Mucosa of gallbladder (tissue), 1 donor: ENCODE measurements at places on chromosomes 11 and 22.
A peak's percentile ranks its signal among the peaks of the same experiment; 100 is the strongest.

GRCh38 chr11:75530577-75530976 is 4.8 kb upstream of the GDPD5 start:
- no peak for DNase-seq

DNA sequence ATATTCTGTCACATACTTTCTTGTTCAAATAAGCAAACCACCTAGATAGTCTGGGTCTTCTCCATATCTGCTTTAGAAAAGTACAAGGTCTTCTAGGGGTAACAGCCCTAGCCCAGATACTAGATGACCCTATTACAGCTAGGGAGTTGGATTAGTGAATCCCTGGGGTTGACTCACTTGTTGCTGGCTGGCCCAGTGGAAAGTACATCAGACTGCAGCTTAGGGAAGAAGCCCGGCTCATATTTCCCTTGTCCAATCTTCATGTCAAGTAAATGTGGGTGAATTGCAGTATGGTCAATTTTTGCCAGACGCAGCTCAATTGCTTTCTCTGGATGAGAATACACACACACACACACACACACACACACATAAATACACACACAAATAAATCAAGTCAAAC is 79.1 kb upstream of the SCUBE2 start:
- no peak for DNase-seq

DNA sequence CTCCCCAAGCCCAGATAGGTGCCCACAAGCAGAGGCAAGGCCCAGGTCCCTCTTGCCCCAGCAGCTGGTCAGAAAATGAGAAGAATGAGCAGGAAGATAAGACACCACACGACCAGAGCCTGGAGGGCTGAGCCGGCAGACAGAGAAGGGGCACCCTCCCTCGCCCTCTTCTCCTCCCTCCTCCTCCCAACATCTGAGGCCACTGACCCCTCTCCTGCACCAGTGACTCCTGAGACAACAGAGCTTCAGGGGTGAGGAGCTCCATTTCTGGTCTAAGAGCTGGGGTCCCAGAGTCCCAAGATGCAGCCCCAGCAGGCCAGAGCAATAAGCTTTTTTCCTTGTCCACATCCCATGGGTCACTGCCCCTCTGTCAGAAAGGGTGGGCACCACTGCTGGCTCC is 159.2 kb downstream of the TRIM29 start:
- DNase-seq = no peak

- no peak for DNase-seq
Measured at GRCh38 chr11:66789097-66789890, 53.9 kb upstream of the RCE1 start.

- DNase-seq = no peak
Measured at GRCh38 chr11:57547854-57548377, 10.5 kb downstream of the SMTNL1 start.

GRCh38 chr11:20213790-20214189 is 53.5 kb upstream of the DBX1 start:
- no peak for DNase-seq

DNA sequence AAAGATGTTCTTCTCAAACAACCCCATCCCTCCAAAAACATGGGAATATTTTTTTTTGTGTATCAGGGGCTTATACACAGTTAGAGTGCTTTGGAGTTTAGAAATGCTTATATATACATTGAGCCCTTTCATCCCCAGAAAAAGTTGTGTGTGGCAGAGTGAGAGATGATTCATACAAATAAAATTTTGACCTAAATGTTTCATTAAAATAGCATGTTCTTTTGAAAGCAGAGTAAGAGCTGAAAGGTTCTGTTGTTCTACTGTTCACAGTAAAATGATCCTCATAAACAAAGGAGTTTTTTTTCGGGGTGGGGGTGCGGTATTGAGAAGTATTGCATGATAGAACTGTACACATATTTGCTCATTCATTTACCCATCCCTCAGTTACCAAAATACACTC is 512.4 kb downstream of the DLG2 start:
- DNase-seq = no peak

DNA sequence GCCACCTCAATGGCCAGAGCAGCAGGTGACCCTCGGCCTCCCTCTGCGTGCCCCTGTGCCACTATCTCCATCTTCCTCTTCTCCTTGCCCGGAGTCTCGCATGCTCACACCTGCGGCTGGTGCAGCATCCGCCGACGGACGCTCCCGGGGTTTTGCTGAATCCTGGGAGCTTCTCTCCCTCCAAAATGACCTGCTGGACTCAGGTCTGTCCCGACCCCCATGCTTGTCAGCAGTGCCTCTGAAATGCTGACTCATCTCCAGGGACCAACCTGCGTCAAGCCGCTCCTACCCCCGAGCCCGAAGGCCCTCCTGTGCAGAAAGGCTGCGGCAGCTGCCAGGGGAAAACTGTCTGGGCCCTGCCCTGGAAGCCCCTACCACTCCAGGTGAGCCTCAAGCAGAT is 58.4 kb downstream of the CELSR1 start:
- no peak for DNase-seq

- DNase-seq = no peak
Measured at GRCh38 chr11:45269678-45270077, 16.5 kb downstream of the SYT13 start.

GRCh38 chr11:1304380-1304779 is 5.1 kb downstream of the TOLLIP start:
- peak; percentile 79 for DNase-seq

- DNase-seq = no peak
Measured at GRCh38 chr22:20672082-20672424, 101.9 kb upstream of the SERPIND1 start.

DNA sequence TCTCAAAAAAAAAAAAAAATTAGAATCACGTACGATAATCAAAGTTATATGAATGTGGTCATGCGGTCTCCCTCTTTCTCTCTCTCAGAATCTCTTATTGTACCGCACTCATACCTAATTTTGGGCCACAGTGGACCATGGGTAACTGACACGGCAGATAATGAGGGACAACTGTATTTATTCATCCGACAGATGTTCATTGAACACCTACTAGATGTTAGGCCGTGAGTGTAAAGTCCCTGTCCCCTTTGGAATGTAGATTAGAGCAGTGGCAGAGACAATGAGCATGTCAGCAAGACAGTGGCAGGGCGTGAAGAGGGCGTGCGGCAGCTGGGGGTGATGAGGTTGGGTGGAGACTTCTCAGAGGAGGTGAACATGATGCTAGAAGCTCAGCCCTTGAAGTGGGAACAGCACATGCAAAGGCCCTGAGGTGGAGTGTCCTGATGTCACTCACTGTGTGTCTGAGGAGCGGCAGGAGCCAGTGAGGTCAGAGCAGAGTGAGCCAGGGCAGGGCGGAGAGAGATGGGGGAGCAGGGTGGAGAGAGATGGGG is 25.1 kb downstream of the CACNA1I start:
- no peak for DNase-seq

GRCh38 chr22:25449781-25450317 is 114.6 kb upstream of the GRK3 start:
- DNase-seq = no peak

DNA sequence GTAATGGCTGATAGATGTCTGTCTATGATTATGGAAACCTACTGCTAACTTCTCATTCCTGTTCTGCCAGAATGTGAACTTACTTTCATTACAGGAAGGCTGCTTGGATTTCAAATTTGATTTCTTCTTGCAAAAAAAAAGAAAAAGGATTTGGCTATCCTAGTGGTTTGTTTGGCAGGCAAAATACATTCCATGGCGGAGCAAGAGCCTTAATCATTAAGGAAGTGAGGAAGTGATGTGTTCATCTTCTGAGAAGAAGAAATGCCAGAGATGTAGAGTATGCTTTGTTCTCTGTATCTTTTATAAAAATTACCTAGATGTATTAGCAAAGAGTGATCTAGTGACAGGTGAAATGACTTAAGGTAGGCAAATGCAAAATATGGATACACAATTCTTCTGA is 356.3 kb downstream of the SOX6 start:
- DNase-seq = no peak

DNA sequence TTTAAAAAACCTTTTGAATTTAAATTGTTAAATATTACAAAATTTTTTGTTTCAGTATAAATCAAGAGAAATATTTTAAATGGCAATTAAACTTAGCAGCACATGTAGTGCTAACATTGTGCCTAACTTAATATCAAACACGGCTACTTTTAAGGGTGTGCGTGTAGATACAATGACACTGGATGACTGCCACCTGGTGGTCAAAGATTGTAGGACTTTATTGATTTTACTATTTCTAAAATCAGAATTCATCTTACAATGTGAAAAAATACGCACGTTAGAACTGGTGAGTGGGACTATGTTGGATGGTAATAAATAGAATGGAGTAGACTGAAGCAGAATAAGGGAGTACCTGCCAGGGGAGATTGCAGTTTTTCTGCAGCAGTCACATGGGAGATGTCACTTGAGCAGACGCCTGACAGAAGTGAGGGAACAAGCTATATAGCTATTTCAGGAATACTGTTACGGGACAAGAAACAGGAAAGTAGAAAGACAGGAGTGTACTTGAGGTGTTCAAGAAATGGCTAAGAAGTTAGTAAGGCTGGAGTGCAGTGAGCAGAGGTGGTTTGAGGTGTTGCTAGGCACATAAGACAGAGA is 52.9 kb downstream of the UVRAG start:
- DNase-seq = peak; percentile 40

DNA sequence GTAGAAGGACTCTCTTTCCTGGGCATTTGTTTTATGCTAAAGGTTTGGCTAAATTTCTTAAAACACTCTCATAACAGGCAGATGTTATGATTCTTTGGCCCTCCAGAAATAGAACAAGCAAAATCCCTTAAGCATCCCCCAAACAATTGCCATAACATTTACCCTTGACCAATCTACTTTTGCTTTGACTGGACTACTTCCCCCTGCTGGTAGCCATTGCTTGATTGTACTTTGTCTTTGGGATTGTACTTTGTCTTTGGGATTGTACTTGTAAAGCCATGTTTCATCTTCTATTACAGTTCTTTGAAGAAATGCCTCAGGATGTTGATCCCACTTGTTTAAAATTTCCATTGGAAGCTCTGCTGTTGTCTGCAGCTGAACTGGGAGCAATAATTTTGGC is 53.3 kb upstream of the GLYAT start:
- no peak for DNase-seq
